ENCODE measurements at places on chromosomes 11 and 22. TPM values are rescaled to one million over a fixed set of nuclear protein-coding genes. Genes with fewer than 3 reads are reported as not detected.

The MYO18B gene
- 26.0 TPM for total RNA-seq

The RFPL2 gene
- total RNA-seq = 0.18 TPM

The MMP8 gene
- 2.8 TPM for total RNA-seq

The ZBTB16 gene
- total RNA-seq = 31.9 TPM

The NECTIN1 gene
- total RNA-seq = 18.0 TPM

The HBG1 gene
- 65.3 TPM for total RNA-seq
